ENCODE measurements at places on chromosomes 6 and 20.

DNA sequence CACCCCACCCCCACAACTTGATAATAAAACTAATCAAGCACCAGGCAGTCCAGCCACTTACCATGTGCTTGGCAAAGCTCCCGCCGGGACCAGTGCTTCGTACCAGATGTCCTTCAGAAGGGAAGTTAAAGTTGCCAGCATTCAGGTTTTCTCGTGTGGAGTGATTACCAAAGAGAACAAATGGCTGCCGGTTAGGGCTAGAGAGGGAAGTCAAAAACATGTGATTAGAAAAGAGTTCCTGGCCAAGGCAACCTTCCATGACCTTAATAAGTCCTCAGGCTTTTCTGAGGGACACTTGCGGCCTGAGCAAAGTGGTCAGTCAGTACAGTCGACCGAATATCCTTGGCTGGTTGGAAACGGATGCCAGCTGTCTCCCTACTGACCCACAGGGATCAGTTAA is 67.0 kb downstream of the DNAAF9 start:
- no peak for DNase-seq

DNA sequence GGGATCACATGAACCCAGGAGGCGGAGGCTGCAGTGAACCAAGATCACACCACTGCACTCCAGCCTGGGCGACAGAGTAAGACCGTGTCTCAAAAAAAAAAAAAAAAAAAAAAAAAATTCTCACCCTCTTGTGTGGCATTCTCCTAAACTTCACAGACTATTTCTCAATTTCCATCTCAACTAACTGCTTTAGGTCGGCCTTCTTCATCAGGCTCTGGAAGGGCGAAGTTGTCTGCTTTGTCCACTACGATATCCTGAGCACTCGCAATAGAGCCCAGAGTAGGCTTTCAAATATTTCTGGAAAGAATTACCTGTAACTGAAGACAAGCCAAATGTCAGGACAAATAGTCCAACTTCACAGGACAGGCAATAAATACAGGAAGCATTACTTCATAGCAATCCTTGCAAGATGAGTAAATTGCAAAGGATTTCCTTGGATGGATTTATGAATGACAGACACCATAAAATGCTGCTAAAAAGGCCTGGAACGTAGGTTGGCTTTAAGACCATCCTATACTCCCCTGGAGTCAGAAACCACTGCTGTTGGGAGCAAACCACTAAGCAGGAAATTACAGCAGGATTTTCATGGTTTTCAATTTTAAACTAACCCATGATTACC is 116.3 kb upstream of the SLC2A12 start:
- DNase-seq, result no peak

DNA sequence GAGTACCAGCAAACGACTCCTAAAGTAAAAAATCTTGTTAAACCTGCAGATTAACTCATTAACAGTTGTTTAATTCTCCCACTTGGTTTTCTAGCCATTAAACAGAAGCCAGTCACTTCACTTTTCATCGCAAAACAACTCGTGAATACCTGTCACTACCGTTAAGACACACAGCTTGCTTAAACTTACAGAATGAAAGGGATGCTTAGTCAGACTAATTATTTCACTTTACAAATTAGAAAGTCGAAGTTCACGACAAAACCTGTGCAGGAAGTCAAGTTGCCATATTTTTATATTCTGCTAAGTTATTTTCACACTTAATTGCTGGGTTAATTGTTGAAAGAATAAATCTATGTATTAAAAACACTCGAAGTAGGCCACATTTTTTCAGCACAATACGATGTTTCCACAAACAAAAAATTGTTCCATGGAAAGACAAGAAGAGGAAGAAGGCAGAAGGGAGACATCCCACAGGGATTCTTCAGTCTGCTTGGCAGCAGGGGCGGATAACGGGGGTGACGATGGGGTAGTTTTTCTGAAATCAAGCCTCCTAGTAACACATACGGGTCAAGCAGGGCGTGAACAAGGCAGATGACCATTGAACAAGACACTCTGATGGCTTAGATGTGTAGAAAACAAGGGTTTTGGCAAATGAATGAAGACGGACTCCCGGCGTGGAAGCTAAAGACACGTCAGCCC is 933 bp downstream of the SSR1 start:
- DNase-seq, result no peak

GRCh38 chr6:127457456-127458064 is 1.6 kb downstream of the KIAA0408 start:
- no peak for DNase-seq

- no peak for DNase-seq
Measured at GRCh38 chr6:136710877-136711552, 81.3 kb downstream of the MAP3K5 start.

DNA sequence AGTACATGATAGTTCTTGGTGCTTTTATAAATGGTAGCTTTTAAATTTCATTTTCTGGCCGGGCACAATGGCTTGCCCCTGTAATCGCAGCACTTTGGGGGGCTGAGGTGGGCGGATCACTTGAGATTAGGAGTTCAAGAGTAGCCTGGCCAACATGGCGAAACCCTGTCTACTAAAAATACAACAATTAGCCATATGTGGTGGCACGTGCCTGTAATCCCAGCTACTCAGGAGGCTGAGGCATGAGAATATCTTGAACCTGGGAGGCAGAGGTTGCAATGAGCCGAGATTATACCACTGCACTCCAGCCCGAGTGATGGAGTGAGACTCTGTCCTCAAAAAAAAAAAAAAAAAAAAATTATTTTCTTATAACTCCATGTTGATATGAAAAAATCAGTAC is 36.0 kb downstream of the LRRN4 start:
- no peak for DNase-seq

- no peak for DNase-seq
Measured at GRCh38 chr6:24004062-24004461, 122.0 kb upstream of the NRSN1 start.

DNA sequence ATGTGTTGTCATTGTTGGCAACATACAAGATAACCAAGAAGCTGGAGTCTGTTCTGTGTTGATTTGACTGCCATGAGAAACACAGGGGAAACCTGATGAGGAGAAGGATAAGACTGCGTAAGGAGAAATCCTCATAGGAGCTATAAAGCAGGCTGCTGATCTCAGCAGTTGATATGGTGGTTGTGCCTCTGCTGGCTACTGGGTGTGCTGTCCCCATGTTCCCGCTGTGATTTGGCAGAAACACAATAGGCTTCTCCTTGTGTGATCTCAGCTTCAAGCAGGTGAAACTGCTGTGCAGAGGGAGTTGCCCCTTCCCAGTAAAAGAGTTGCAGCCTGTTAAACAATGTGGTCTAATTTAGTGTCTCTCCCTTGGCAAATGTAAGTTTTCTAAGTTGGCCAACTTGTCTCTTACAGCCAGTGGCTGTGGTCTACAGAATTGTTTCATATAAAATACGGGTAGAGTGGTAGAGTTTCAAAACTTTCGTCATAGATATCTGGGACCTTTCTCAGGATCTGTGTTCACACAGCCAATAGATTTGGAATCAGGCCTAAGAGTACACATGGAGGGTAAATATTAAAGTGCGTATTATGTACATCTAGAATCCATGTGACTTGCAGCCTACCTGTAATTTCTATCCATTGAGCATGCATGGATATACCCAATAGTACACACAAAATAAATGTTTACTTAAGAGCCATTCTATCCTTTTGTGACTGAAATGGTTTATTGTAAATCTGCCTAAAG is 78.4 kb downstream of the RNF144B start:
- DNase-seq, result no peak

- no peak for DNase-seq
Measured at GRCh38 chr6:164023535-164023934, 609.0 kb downstream of the QKI start.

DNA sequence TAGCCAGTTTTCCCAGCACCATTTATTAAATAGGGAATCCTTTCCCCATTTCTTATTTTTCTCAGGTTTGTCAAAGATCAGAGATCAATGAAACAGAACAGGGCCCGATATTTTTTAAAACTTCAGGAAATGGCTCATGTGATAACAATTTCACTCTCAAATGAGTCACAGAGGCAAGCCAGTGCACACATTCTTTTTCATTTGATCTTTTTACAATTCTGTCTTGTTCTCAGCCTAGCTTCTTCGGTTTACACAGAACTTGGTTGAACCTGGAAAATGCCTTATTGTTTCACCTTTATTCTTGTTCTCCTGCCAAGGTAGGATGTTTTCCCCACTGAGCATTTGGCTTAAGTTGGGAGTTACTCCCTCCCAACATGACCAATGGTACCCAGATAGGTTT is 258.9 kb downstream of the COL12A1 start:
- DNase-seq, result no peak

Measured in CMK (cell line).